ENCODE measurements at places on chromosomes 5 and 9.

DNA sequence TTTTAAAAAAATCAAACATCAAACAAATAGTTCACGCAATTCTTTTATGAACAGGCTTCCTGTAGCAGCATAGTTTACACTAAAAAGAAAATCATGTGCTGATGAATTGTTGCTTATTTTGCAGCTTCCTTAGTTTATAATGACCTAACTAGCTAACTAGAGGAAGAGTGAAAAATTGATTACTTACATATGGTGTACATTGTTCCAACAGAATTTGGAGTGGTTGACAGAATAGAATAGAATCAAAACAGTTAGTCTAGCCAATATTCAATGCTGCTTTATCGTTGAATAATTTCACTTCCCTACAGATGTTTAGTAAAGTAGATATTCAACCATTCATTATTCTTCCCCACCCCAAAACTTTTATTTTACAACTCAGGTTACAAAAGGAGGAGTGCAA is 4.2 kb downstream of the NMUR2 start:
- DNase-seq: no peak

GRCh38 chr5:136309932-136310598 is 55.3 kb downstream of the TRPC7 start:
- no peak for DNase-seq

DNA sequence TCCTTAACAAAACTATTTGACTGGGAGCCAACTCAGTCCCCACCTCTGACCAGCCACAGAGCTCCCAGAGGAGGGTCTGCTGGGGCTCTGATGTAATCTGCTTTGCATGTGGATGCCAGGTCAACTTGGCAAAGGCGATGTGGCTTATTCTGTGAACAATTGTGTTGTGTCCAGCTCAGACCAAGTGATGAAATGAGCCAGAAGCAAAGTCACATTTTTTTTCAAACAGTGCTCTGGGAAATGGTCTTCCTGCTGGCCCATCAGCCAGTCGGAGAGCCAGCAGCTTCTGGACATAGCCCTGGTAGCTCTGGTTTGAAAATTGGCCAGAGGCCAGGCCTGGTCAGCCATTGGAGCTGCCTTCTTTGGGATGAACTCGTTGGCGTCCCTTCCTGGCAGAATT is 86.5 kb downstream of the ANGPTL2 start:
- DNase-seq: no peak

GRCh38 chr5:80615266-80615914 is 39.1 kb upstream of the MSH3 start:
- no peak for DNase-seq

DNA sequence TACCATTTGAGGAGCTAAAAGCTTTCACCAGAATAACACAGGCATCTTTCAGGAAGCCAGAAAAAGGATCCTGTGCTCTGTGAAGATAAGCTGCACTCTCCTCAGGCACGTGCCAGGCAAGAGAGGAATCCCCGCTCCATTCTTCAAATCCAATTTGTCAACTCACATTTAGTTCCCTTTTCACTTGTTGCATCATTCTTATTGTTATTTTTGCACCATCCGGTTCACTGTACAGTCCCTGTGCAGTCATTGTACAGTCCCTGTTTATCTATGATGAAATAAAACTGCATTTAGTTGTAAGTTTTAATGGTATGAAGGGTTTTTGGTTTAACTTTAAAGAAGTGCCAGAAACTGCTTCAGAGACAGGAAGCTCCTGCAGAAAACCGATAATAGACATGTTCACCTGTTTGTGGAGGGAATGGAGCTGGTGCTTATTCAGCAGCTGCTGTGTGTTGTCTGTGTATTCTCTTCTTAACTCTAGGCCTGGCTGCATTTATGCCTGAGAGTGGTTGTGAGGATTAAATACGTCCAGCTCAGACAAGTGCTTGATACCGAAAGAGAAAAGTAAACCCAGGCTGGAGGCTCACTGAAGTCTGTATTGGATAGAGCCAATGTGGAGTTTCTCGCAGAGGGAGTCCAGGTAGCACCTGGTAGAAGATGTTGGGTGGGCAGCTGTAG is 22.4 kb downstream of the IFNW1 start:
- no peak for DNase-seq

DNA sequence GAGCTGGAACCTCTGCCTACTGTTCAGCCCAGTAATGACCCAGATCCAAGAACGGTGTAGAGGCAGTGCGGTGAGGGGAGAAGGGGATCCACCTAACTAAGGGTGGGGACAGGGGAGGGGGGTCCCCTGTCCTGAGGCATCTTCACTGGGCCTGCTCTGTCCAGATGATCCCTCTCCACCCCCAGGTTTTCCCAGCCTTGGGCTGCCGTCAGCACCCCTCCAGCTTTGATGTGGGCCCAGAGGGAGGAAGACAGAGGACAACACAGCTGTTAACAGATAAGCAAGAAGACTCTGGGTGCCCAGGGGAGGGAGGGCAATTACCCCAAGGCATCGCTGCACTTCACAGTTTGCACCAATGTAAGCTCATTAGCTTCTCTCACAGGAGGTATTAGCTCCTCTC is 19.3 kb downstream of the BICD2 start:
- no peak for DNase-seq

- no peak for DNase-seq
These were observed 4.6 kb downstream of the MORN5 start for GRCh38 chr9:122164286-122164685.

DNA sequence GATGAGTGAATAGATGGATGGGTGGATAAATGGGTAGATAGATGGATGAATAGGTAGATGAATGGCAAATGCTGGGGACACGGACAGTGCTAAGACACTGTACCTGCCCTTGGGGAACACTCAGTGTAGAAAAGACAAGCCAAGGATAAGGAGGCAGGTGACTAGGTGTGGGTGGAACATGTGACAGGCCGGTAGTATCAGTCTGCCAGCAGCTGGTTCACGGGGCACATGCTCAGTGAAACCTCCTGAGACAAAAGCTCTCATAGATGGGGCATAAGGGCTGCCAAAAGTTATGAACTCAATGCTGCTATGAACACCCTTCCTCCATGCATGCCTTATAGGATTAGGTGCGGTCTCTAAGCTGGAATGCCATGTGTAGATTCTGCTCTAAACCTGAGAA is 71.0 kb downstream of the C5orf15 start:
- DNase-seq: no peak

DNA sequence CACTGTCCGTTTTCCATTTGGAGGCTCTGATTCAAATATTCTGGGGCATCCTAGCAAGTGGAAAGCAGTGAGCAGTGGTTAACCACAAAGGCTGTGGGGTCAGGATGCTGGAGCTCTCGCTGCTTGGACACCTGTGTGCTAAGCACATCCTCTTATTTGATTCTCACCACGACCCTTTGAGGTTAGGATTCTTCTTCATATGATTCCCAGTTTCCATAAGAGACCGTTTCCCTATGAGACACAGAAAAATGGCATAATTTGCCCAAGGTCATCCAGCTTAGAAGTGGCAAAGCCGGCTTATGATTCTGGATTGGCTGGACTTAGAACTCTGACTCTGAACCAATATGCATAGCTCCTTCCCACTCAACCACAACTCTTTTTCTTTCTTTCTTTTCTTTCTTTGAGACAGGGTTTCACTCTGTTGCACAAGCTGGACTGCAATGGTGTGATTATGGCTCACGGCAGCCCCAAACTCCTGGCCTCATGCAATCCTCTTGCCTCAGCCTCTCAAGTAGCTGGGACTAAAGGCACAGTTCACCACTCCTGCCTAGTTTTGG is 207.7 kb downstream of the TTLL11 start:
- no peak for DNase-seq
